ENCODE measurements at places on chromosomes 1 and 21.

GRCh38 chr1:36067871-36068270 lies 16.0 kb upstream of the TEKT2 start:
- no peak for DNase-seq

DNA sequence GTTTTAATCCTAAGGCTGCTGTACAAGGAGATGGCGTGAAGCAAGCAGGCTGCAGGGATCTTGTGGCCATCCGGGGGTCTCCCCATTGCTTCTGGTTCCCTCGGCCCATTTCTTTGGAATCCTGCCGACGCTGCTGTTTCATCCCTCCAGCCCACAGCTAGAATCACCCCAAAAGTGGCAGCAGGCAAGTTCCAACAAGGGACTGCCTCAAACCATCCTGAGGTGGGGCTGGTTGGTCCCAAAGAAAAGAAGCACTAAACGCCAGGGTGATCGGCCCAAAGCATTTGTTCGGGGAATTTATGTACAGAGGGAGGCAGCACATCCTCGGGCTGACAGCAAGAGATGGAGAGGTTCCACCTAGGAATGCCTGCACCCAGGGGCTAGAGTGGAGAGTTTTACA lies 4.5 kb upstream of the MIB2 start:
- DNase-seq: no peak

- no peak for DNase-seq
These were observed 2.2 kb upstream of the NBPF1 start for GRCh38 chr1:16615253-16616252.

GRCh38 chr1:184050636-184051035 lies 894 bp upstream of the TSEN15 start:
- no peak for DNase-seq

GRCh38 chr1:165930961-165931360 lies 103.5 kb downstream of the UCK2 start:
- DNase-seq: no peak

DNA sequence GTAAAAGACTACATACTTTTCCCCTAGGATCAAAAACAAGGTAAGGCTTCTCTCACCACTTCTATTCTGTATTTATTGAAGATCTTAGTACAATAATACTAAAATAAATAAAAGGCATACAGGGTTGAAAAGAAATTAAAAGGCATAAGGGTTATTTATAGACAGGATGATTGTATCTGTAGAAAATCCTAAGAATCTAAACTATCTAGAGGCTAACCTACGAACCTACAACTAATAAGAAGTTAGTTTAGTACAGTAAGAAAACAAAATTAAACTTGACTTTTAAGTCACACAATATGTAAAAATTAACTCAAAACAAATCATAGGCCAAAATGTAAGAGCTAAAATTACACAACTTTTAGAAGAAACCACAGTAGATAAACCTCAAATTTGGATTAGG lies 50.4 kb upstream of the ADAM30 start:
- DNase-seq: no peak

GRCh38 chr1:173478094-173478674 lies 1.0 kb downstream of the PRDX6 start:
- DNase-seq: no peak

GRCh38 chr1:78716186-78716585 lies 66.6 kb downstream of the IFI44 start:
- DNase-seq: no peak

- no peak for DNase-seq
These were observed 13.9 kb downstream of the ARID4B start for GRCh38 chr1:235313931-235314678.

- DNase-seq: no peak
These were observed 27.3 kb downstream of the CDCP2 start for GRCh38 chr1:54125386-54126070.

GRCh38 chr21:35838350-35838749 lies 222.0 kb downstream of the SETD4 start:
- no peak for DNase-seq

- DNase-seq: no peak
These were observed 103.6 kb downstream of the SMYD2 start for GRCh38 chr1:214384373-214385079.

GRCh38 chr1:240508950-240509349 lies 103.0 kb downstream of the GREM2 start:
- DNase-seq: no peak

DNA sequence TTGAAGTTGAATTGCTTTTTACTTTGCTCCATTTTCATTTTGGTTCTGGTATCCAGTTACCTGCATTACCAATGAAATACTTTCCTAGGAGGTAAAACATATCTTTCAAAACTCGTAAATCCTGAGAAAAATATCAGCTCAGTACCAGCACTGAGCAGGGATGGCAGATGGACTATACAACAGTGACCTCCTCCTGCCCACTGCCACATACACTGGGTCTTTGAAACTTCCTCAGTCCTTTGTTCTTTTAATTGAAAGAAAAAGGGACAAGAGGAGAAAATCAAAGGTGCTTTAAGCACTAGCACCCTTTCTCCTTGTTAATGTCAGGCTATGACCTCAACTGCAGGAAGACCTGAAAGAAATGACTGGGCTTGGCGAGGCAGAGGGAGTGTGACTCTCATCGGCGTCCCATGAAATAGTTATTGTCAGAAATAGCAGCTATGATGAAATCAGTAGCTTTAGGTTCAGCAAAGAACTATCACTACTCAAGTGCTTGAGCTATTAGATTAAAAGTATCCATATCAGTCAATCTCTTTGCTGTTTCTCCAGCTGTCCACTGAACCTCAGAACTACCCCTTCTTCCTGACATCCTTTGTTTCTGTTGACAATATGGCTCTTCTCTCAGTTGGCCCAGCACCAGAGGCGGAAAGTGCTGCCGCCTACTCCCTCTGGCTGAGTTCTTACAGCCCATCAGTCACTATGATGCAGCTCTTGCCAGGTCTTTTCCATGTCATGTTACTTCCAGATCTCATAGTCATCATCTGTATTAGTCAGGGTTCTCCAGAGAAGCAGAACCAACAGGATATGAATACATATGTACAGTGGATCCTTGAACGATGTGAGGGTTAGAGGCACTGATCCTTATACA lies 207.0 kb upstream of the MAP1LC3C start:
- DNase-seq: no peak

DNA sequence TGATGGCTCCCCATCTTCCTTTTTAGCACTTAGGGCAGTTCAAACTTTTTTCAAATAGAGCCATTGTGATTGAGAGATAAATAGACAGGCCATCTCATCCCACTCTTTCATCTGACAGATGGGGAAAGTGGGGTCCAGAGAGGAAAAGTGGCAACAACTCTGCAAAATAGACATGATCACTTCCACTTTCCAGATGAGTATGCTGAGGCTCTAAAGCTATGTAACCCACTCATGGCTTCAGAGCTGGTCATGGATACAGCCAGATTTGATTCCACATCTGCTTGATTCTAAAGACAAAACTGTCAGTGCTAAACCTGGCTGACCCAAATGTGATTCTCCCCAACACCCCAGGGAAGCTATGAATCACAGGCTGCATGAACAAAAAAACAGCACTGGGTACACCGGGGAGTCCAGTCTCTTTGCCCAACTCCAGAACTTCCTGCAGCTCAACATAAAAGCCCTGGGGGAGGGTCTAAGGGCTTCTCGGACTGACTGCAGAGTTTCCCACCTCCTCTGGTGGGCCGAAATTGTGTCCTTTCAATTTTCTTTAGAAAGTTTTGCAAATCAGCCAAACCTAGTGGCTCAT lies 59.3 kb downstream of the PLPP3 start:
- DNase-seq: no peak

GRCh38 chr1:33043267-33044092 lies 6.8 kb upstream of the AK2 start:
- no peak for DNase-seq

- no peak for DNase-seq
These were observed 7.4 kb upstream of the ERICH3 start for GRCh38 chr1:74681001-74681400.

GRCh38 chr1:68201546-68202238 lies 30.6 kb downstream of the WLS start:
- DNase-seq: no peak

DNA sequence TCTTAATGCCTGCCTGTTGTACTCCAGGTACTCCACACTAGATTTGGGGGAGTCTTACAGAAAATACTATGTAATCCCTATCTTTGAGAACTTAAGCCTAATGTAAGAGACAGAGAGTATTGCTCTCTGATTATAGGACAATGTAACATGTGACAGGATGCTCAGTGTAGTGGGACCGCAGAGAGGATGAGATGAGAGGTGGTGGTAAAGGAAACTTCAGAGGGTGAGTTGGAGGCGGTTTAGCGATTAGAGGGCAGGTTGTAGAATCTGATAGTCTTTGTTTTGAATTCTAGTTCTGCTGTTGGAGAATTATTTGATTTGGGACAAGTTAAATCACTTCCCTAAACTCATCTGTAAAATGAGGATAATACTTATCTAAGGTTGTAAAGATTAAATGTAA lies 5.4 kb downstream of the SOAT1 start:
- peak; percentile 63 for DNase-seq

- no peak for DNase-seq
These were observed 525 bp downstream of the AIRE start for GRCh38 chr21:44286086-44286715.

GRCh38 chr1:32073299-32074229 lies 825 bp downstream of the TMEM39B start:
- DNase-seq: no peak

DNA sequence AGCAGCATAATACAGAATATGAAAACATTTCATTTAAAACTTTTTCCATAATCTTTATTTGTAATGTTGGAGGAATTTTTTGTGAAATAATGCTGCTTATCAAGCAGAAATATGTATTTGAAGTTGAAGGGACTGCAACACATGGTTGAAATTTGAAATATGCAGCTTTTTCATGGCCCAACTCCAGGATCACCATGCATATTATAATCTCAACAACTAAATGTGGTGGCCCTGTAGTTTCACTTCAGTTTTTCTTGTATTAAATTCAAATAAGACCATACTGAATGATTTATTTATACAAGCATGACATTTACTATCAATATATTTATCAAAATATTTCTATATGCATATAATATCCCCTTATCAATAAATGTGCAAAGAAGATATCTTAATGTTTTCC lies 157.7 kb upstream of the LHX8 start:
- no peak for DNase-seq

DNA sequence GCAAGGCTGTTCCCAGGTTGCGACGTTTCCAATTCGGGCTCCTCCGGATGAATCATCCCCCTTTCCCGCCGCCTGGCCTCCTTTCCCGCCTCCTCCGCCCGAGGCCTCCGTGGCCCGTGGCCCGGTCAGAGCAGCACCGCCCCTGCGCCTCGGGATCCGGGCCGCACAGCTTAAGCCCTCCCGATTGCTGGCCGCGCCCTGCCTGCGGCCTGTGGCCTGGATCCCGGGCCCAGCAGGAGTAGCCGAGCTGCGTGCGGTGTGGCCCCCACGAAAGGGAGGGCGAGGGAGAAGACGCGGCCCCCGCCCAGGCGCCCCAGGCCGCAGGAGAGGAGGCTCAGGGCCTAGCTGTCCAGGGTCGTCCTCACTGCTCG lies 1.0 kb downstream of the TMEM200B start:
- no peak for DNase-seq

GRCh38 chr1:55718758-55719671 lies 503.9 kb upstream of the USP24 start:
- DNase-seq: no peak

DNA sequence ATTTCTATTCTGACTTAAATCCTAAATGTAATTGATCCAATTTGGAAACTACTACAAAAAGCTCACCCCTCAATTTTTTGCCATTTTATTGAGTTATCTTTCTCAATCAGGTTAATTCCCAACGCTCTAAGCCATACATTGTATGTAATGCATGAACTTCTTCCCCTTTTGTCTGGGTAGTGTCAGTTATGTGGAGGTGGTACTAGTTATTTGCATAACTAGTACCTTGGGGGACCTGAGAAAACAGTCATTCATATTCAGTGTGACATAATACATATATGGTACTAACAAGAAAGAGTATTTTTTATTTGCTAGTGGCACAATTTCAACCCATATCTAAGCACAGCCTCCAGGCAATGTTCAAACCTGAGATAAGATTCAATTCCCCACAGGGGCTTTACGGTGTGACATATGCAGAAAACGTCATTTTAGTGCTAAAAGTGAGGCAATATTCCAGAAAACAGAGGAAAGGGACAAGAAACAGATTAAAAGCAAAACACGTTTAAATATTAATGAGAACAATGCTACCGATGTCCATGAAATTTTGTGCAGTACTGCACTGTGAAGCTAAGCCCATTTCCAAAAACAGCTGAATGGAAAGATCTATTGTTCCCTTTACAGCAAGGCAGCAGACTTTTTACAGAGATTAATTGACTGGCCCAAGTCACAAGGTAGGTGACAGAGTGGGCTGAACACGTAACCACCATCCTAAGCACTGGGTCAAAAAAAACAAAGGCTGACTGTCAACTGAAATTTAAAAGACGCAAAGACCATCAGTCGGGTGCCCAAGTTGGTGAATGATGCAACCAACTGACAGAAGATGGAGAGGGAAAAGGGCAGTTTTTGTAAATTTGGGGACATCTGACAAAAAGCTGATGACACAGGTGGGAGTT lies 1.4 kb downstream of the HLCS start:
- DNase-seq: no peak

- DNase-seq: no peak
These were observed 448.5 kb downstream of the NUF2 start for GRCh38 chr1:163770265-163770664.

DNA sequence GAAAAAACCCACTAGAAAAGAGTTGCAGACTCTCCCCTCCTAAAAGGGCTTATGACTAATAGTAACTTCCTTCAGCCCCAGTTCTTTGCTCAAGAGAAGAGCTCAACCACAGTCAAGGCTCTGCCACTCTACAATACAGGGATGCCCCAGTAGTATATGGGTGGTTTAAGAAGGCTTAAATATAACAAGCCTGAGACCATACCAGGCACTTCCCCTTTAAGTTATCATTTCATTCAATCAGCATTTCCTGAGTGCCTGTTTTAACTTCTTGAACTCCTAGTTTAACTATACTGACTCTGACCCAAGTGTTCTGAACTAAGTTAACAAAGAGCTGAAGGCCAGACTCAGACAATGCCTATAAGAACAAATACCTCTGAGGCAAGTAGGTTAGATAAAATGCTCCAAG lies 19.8 kb downstream of the PRPF38A start:
- DNase-seq: peak; percentile 17

DNA sequence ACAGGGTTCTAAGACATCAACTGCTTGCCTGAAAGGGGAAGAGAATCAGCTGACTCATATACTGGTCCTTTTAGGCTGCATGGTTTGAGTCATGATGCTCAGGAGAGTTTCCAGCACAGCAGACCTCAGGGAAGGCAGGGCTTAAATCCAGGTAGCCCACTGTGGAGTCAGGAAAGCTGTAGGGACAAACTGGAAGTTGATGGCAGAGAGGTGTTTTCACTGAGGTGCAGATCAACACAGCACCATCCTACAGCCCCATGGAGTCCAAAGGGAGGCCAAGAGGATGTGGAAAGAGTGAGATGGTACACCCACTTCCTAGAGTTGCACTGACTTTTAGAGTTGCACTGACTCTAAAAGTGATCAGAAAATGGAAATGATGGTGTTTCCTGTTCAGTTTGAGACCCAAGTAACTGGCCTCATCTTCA lies 252.4 kb upstream of the DUSP10 start:
- DNase-seq: no peak

DNA sequence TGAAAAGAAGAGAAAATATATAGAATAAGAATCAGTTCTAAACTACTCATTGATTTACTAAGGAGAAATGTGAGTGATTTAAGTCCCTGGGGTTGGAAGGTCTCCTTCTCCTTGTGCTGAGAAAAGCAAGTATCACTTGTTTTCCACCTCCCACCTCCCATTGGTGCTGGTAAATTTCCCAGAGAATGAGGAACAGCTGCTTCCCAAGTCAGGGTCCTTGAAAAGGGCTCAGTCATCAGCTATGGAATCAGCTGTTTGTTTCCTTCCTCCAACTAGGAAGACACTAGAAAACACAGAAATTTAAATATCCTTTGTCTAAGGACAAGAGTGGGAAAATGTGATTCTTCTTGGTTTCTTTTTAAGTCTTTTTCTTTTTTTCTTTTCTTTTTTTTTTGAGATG lies 131.3 kb upstream of the C1orf21 start:
- DNase-seq: no peak

Data from CD4-positive, alpha-beta T cell treated with Interferon alpha-2 for 1 hour (primary cell).